ENCODE measurements at places on chromosomes 3 and 15. TPM values are rescaled to one million over a fixed set of nuclear protein-coding genes. Genes with fewer than 3 reads are reported as not detected.

GRCh38 chr3:167930453-167930852 is 165.3 kb downstream of the GOLIM4 start:
- H3K36me3 ChIP-seq = no peaks in the 10 kb centered on the region
- H3K4me1 ChIP-seq = no peaks in the 10 kb centered on the region
- no peaks in the 10 kb centered on the region for H3K27me3 ChIP-seq
- DNase-seq = no peak

NR2E3 gene
- total RNA-seq = not detected

DNA sequence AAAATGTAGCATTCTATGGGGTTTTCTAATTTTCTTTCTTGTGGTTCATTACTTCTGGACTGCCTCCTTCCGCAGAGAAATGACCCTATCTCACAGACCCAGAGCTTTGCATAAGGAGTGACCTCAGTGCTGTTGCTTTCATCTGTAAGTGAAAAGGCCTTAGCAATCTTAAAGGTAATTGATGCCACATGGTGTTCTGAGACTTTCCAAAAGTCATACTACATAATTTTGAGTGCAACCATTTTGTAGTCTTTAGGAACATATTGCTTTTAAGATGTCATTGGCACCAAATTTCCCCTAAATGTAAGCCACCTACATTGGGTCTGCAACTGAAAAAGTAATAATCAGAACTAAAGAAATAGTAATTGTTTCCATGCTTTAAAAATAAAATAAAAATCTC is 9.2 kb upstream of the HHLA2 start:
- H3K27me3 ChIP-seq = no peaks in the 10 kb centered on the region
- no peak for DNase-seq
- no peaks in the 10 kb centered on the region for H3K36me3 ChIP-seq
- H3K4me1 ChIP-seq = peaks cover 10% of the 10 kb centered on the region

DNA sequence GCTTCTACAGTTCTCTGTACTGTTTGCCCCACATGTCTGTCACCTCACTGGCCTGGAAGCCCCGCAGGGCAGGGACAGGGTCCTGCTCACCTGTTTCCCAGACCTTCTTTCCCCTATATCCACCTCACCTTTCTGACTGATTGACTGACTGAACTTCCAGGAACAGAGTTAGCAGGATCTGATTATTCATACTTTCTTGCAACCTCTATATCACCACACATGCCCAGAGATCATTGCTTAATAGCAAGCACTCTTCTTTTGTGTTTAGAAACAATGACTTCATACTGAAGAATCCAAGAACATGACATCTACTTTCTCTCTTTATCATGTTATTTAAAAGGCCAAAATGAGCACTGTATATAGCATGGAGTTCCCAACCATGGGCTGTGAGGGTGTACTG is 18.0 kb upstream of the CLEC3B start:
- no peak for DNase-seq
- no peak overlapping the region for H3K27ac ChIP-seq
- no peak overlapping the region for H3K4me3 ChIP-seq
- H3K4me1 ChIP-seq = no peaks in the 10 kb centered on the region
- H3K36me3 ChIP-seq = peaks cover 11% of the 10 kb centered on the region

DNA sequence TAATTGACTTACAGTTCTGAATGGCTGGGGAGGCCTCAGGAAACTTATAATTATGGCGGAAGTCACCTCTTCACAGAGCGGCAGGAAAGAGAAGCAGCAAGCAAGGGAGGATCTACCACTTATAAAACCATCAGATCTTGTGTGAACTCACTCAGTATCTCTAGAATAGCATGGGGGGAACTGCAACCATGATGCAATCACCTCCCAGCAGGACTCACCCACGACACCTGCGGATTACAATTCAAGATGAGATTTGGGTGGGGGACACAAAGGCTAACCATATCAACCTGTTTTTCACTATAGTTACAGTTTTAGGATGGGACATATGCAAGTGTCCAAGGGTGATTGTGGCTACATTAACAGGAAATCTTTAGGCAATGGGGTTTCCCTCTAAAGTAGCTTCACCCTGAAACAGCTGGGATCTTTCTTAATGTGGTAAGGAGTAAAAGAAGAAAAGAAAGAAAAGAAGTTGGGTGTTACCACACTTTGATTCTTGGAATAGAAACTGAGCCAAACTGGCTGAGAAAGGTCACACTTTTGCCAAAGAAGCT is 453.8 kb downstream of the OTOL1 start:
- no peak overlapping the region for H3K27ac ChIP-seq
- H3K36me3 ChIP-seq = no peaks in the 10 kb centered on the region
- H3K4me3 ChIP-seq = no peak overlapping the region
- DNase-seq = no peak
- no peaks in the 10 kb centered on the region for H3K27me3 ChIP-seq

DNA sequence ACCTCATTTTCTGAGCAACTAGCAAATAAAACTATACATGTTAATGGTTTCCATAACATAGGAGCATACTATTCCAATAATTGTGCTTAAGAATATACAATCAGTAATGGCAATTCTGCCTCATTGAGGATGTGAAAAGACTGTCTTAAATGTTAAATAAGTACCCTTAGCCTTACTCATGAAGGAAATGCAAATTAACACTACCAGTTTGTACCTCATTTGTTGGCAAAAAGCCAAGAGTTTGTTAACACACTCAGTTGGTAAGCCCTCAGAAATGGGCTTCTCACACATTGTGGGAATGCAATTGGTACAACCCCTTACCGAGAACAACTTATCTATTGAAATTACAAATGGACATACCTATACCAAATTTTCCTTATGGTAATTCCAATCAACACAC is 9.2 kb upstream of the STT3B start:
- no peaks in the 10 kb centered on the region for H3K4me1 ChIP-seq
- H3K36me3 ChIP-seq = no peaks in the 10 kb centered on the region
- H3K27ac ChIP-seq = no peak overlapping the region
- no peak for DNase-seq
- no peak overlapping the region for H3K4me3 ChIP-seq

DNA sequence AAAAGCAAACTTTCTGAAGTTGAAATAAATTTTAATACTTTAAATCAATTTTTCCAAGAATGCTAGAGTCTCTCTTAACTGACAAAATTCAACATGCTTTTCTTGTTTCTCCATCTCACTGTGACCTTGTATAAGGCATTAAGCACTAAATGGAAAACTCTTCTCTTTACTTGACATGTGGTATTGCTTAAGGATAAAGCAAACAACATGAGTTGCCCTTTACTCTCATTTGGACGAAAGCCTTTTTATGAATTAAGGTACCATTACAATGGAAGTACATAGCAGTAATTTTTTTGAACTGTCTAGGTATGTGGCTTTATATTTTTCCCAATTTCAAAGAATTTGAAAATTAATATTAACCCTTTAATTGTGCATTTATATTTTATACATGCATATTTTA is 1.4 kb downstream of the STRIT1 start:
- H3K27me3 ChIP-seq = no peaks in the 10 kb centered on the region
- no peaks in the 10 kb centered on the region for H3K4me1 ChIP-seq
- no peak overlapping the region for H3K27ac ChIP-seq
- DNase-seq = no peak
- no peaks in the 10 kb centered on the region for H3K36me3 ChIP-seq
- no peak overlapping the region for H3K4me3 ChIP-seq

SLC28A2 gene
- total RNA-seq = 2.3 TPM

DNA sequence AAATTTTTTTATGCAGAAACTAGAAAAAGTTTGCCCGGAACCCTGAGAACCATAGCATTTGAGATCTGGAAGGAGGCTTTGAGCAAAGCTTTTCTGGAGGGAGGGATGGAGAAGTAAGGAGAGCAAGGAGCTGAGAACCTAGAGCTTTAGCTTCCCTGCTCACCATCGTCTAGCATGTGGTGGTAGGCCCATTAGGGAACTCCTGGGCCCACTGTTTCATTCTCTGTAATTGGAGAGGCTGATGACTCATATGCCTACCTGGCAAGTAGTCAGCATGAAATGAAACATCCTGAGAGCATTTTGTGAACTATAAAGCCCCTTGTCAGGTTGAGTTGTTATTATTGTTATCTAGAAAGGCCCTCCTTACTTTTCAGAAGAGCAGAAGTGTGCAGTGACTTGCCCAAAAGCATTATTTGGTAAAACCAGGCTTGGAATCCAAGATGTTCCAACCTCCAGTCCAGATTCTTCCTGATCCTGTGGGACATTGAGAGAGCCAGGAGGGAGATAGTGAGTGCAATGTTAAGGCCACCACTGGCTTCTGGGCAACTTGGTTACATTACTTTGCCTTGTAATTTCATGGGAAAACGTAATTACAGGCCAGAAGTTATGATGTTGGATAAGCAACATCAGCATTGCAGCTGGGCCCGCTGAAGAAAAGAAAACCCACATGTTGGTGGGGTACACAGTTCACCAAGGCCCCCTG is 104.5 kb upstream of the BFSP2 start:
- H3K36me3 ChIP-seq = no peaks in the 10 kb centered on the region
- no peaks in the 10 kb centered on the region for H3K4me1 ChIP-seq
- H3K27ac ChIP-seq = no peak overlapping the region
- no peak for DNase-seq
- no peak overlapping the region for H3K4me3 ChIP-seq
- no peaks in the 10 kb centered on the region for H3K27me3 ChIP-seq

BCL6 gene
- total RNA-seq = 53.4 TPM

DNA sequence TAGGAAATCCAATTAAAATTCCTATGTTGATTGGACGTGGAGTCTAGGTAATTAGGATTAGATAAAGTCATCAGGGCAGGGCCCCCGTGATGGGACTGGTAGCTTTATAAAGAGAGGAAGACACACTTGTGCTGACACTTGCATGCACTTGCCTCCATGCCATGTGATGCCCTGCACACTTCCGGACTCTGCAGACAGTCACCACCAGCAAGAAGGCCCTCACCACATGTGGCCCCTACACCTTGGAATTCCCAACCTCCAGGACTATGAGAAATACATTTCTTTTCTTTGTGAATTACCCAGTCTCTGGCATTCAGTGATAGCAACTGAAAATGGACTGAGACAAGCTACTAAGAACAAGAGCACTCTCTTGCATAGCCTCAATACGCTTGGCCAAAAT is 90.6 kb downstream of the CRYGS start:
- no peaks in the 10 kb centered on the region for H3K36me3 ChIP-seq
- H3K27me3 ChIP-seq = no peaks in the 10 kb centered on the region
- DNase-seq = no peak
- no peak overlapping the region for H3K4me3 ChIP-seq
- H3K4me1 ChIP-seq = no peaks in the 10 kb centered on the region
- no peak overlapping the region for H3K27ac ChIP-seq
